ENCODE measurements at places on chromosomes 1 and 21. TPM values are rescaled to one million over a fixed set of nuclear protein-coding genes. Genes with fewer than 3 reads are reported as not detected.

Gene WDR64
- 1.2 TPM for total RNA-seq

Gene SNX27
- total RNA-seq: 23.6 TPM

Gene GPR25
- total RNA-seq: not detected

Gene PUM1
- total RNA-seq: 110 TPM

Gene TNNT2
- total RNA-seq: 1.4 TPM

Gene GJA5
- 203 TPM for total RNA-seq

All from placental epithelial cell (primary cell).